Mucosa of gallbladder (tissue), 1 donor: ENCODE measurements at places on chromosomes 12 and 14. TPM values are rescaled to one million over a fixed set of nuclear protein-coding genes. Genes with fewer than 3 reads are reported as not detected.

DNA sequence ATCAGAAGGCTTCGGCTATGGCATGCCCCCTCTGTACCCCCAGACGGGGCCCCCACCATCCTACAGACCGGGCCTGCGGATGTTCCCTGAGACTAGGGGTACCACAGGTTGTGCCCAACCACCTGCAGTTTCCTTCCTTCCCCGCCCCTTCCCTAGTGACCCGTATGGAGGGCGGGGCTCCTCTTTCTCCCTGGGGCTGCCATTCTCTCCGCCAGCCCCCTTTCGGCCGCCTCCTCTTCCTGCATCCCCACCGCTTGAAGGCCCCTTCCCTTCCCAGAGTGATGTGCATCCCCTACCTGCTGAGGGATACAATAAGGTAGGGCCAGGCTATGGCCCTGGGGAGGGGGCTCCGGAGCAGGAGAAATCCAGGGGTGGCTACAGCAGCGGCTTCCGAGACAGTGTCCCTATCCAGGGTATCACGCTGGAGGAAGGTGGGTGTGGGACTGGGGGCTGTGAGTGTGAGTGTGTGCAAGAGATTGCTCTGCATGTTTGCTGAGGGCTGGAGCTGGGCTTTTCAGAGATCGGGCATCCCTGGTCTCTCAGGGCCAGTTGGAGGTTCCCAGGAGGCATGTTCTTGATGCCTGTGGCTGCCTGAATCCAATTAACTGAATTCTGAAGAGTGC lies 8.6 kb downstream of the NFATC4 start:
- DNase-seq: no peak

DNA sequence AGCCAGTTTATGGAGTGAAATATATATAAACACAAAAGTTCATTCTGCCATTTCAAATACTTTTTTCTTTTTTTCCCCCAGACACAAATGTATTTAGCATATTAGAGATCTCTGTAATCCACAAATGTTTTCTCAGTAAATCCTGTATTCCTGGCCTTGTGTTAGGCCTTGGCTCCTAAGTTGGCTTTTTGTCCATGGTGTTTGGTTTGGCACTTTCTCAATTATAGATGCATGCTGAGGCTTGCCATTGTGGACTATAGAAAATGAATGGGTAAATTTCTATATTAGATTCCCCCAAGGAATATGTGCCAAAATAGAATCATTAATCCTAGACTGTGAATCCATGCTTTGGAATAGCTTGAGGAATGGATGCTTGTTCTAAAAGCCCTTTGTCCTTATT lies 17.0 kb downstream of the RIC8B start:
- no peak for DNase-seq

- DNase-seq: no peak
Measured at GRCh38 chr14:23438101-23438971, 2.9 kb upstream of the MYH7 start.

GRCh38 chr12:71440763-71441748 lies 1.5 kb downstream of the LGR5 start:
- no peak for DNase-seq

SAMD4A gene
- total RNA-seq: 49.8 TPM

NKX2-1 gene
- 0.26 TPM for total RNA-seq

GRCh38 chr12:15608941-15609340 lies 180.2 kb downstream of the EPS8 start:
- no peak for DNase-seq

DNA sequence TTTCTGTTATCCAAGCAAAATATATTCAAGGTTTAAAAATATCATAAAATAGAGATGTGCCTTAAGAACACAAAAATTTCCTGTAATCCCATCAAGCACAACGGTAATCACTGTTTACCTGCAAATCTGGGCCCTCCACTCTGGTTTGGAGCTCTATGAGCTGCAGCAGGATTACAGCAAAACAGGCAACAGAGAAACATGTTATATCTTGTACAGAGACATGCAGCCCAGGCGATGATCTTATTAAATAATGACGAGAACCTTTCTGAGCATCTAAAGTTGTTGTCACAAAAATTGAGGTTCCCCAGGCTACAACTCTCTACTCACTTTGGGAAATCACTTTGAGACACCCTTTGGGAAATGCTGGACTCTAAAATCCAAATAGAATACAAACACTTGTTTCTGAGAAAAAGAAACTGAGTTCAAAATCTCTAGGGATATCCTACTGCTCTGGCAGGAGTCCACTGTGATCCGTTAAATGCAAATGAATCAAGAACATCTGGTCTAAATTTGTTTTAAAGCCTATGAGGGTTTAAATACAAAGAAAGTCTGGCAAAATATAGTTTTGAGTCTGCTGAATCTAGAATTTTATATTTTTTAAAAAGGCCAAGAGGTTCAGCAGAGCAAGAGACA lies 36.3 kb downstream of the STON2 start:
- no peak for DNase-seq

DNA sequence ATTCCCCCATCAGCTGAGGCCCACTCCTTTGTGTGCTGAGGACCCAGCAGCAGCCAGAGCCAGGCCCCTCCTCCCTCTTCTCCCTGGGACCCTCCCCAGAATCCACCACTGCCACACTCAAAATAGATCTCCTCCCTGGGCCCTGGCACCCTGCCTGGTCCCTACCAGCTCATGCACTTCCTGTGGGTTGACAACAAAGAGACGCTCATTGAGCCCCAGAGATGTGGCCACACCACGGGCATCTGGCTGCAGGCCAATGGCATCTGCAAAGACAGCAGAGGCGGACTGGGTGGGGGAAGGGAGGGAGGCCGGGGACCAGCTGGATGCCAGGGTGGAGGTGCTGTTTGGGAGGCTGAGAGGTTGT lies 16.0 kb upstream of the ENDOU start:
- DNase-seq: peak; percentile 73

GRCh38 chr12:117018276-117018675 lies 80.9 kb downstream of the TESC start:
- no peak for DNase-seq

DNA sequence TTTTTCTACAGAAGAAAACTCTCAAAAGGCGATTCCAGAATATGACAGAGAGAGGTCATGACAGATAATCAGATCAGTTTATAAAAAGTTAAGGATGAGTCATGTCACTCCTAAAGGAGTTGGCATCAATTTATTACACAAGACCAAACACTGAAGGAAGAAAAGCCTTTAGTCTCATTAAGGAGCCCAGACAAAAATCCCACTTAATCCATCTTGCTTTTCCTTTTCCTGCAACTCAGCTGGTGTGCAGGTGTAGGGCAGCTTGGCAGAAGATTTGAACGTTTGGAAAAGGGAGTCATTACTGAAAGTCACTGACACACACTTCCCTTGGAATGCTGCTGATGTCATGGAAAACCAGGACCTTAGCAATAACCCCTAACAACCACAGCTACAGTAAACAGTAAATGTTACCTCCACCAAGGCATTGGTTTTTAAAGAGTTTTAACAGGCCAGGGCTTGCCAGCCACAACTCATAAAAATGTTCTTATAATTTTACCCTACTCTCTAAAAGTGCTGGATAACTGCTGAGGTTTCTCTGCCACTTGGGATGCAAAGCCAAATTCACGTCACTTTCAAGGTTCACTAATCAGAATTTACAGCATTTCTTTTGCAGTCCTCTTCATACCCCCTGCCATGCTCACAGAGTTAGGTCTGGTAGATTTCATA lies 320.6 kb downstream of the RAD51B start:
- DNase-seq: peak; percentile 56

- DNase-seq: no peak
Measured at GRCh38 chr12:44380861-44381260, 495.3 kb downstream of the NELL2 start.

HAL gene
- 0.58 TPM for total RNA-seq

- DNase-seq: no peak
Measured at GRCh38 chr12:69570000-69570516, 15.2 kb upstream of the CCT2 start.

GRCh38 chr12:69136931-69137613 lies 102.3 kb upstream of the CPSF6 start:
- DNase-seq: no peak

GRCh38 chr12:124608450-124608870 lies 41.0 kb upstream of the NCOR2 start:
- DNase-seq: no peak

SLCO1A2 gene
- not detected for total RNA-seq

DNA sequence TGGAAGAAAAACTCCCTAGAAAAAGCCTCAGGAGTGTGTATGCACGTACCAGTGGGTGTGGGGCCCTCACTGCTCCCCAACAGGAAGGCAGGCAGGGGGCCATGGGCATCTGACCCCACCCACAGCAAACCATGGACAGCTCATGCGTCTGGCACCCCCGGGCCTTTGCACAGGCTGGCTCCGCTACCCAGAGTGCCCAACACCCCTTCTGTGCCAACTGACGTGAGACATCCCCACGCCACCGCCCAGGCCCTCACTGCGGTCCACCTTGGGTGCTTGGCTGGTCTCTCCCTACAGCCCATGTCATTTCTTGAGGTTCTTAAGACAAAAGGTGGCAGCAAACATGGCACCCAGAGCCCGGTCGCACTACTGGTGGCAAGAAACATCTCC lies 91.4 kb downstream of the NCOR2 start:
- DNase-seq: no peak
